ENCODE measurements at places on chromosomes 16 and 17. TPM values are rescaled to one million over a fixed set of nuclear protein-coding genes. Genes with fewer than 3 reads are reported as not detected.

Gene TNP2
- not detected for total RNA-seq

Gene G6PC1
- total RNA-seq: not detected

Gene CA7
- total RNA-seq: not detected

Gene ITGAD
- not detected for total RNA-seq

Gene EVPLL
- 1.4 TPM for total RNA-seq

Gene KRTAP3-2
- total RNA-seq: not detected

Gene PARD6A
- 9.5 TPM for total RNA-seq

Gene WFDC1
- 0.47 TPM for total RNA-seq

Gene KRTAP16-1
- not detected for total RNA-seq

Gene KRT40
- not detected for total RNA-seq

- H3K27ac ChIP-seq: peak overlapping the region; percentile 64
- no peak overlapping the region for H3K4me3 ChIP-seq
- no peak for DNase-seq
- H3K27me3 ChIP-seq: no peaks in the 10 kb centered on the region
- peaks cover 22% of the 10 kb centered on the region for H3K4me1 ChIP-seq
Measured at GRCh38 chr17:31918701-31919128, 17.2 kb upstream of the UTP6 start.

DNA sequence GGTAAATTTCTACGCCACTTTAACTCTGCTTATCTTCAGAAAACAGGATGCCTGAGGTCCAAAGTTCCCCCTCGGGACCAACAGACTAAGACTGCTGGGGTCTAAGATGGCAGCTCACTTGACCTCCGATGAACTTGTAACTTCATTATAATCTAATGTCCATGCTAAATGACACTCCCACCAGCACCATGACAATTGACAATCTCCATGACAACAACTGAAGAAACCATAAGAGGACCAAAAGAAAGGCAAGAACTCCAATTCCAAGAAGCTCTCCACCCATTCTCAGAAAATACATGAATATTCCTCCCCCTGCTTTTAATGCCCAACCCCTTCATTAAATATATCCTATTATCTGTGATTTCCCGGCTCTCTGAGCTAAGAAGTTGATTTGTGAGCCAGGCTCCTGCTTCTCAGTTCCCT, 7.5 kb downstream of the CCL4 start:
- no peaks in the 10 kb centered on the region for H3K4me1 ChIP-seq
- H3K36me3 ChIP-seq: no peaks in the 10 kb centered on the region
- no peak overlapping the region for H3K4me3 ChIP-seq
- H3K27me3 ChIP-seq: peaks cover 84% of the 10 kb centered on the region
- no peak for DNase-seq
- no peak overlapping the region for H3K27ac ChIP-seq

DNA sequence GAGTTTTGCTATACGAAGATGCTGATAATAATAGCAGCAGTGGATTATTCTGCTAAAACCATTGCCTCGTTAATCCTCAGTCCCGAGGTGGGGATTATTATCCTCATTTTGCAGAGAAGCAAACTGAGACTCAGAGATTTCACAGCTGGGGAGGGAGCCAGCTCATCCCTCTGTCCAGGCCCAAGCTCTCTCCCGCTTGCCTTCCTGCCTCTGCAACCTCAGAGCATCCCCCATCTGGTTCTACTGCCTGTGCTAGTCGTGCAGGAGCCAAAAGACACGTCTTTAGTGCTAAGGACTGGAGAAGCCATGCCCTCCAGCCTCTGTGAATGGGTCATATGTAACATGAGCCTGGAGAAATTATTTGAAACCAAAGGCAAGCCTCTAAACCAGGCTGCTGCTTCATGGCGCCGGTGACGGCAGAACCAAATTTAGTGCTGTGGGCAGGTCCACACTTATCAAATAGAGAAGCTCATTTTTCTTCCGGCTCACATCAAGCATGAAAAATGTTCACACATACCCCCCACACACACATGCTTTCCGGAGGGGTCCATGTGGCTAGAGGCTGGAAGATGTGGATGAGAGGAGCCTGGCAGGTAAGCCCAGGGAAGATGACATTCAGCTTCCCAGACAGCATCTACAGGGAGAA, 13.5 kb downstream of the MAPT start:
- no peak overlapping the region for H3K4me3 ChIP-seq
- DNase-seq: no peak
- H3K27ac ChIP-seq: no peak overlapping the region
- no peaks in the 10 kb centered on the region for H3K36me3 ChIP-seq
- peaks cover 80% of the 10 kb centered on the region for H3K27me3 ChIP-seq
- no peaks in the 10 kb centered on the region for H3K4me1 ChIP-seq

DNA sequence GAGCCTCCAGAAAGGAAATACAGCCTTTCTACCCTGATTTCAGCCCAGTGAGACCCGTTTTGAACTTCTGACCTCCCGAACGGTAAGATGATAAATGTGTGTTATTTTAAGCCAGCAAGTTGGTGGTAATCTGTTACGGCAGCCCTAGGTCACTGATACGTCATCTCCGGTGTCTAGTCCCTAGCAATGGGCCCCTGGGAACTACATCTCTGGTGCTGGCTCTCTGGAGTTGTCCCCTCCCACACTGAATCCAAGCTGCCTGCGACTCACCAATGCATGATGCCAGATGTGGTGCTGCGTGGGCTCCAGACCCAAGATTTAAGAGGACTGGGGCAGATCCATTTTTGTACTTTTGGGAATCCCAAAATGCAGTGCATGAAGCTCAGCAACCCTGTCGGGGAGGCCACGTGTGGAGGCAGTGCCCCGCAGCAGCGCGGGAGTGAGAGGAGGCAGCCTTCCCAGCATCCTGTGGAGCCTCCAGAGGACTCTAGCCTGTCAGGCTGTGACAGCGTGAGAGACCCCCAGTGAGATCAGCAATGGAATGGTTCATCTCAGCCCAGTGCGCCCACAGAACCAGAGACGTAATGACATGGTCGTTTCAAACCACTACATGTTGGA, 43.6 kb upstream of the USP7 start:
- no peak overlapping the region for H3K4me3 ChIP-seq
- H3K36me3 ChIP-seq: no peaks in the 10 kb centered on the region
- H3K27ac ChIP-seq: no peak overlapping the region
- peaks cover 11% of the 10 kb centered on the region for H3K27me3 ChIP-seq
- no peaks in the 10 kb centered on the region for H3K4me1 ChIP-seq

DNA sequence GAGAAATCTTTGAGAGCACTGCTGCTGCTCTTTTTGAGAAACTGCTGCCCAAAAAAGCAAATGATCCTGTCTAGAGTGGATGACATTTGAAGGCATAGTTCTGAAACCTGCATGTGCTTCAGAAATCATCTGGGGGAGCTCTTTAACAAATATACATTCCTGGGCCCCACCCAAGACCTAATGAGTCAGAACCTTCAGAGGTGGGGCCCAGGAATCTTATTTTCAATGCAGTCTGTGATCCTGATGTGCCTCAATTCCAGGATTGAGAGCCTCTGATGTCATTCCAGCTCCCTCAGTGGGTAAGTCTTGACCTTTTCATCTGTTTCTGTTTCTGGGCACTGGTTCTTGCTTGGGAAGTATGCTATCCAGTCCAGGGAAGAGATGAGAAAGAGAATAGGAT, 42.3 kb downstream of the HNF1B start:
- H3K27me3 ChIP-seq: no peaks in the 10 kb centered on the region
- H3K27ac ChIP-seq: peak overlapping the region; percentile 52
- peaks cover 95% of the 10 kb centered on the region for H3K4me1 ChIP-seq
- peaks cover 98% of the 10 kb centered on the region for H3K36me3 ChIP-seq

DNA sequence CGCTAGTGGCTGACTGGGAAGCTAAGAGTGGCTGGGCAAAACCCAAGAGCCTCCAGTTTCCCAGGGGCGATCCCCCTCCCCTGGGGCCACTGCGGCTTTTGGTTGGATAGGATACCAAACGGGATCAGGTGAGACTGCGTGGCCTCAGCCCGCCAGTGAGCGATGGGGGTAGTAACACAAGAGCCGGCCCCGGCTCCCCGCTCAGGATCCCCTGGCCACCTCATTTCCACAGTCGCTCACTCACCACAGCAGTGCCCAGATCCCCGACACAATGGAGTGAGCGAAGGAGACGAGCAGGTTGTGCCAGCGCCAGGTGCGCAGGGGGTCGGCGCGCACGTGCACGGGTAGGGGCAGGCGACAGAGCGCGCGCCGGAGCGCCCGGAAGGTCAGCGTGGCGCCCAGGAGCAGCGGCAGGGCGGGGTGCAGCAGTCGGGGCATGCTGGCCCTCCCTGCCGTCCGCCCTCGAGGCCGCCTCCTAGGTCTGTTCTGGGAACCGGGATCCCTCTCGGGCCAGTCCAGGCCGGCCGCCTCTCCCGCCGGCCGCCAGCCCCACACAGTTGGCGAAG, 290 bp downstream of the TLCD1 start:
- H3K4me1 ChIP-seq: peaks cover 37% of the 10 kb centered on the region
- H3K4me3 ChIP-seq: peak overlapping the region; percentile 89
- no peaks in the 10 kb centered on the region for H3K27me3 ChIP-seq
- peak overlapping the region; percentile 99 for H3K27ac ChIP-seq
- DNase-seq: peak; percentile 76

GRCh38 chr17:2487306-2487705, 24.4 kb downstream of the METTL16 start:
- no peaks in the 10 kb centered on the region for H3K27me3 ChIP-seq
- H3K36me3 ChIP-seq: no peaks in the 10 kb centered on the region
- peaks cover 22% of the 10 kb centered on the region for H3K4me1 ChIP-seq

DNA sequence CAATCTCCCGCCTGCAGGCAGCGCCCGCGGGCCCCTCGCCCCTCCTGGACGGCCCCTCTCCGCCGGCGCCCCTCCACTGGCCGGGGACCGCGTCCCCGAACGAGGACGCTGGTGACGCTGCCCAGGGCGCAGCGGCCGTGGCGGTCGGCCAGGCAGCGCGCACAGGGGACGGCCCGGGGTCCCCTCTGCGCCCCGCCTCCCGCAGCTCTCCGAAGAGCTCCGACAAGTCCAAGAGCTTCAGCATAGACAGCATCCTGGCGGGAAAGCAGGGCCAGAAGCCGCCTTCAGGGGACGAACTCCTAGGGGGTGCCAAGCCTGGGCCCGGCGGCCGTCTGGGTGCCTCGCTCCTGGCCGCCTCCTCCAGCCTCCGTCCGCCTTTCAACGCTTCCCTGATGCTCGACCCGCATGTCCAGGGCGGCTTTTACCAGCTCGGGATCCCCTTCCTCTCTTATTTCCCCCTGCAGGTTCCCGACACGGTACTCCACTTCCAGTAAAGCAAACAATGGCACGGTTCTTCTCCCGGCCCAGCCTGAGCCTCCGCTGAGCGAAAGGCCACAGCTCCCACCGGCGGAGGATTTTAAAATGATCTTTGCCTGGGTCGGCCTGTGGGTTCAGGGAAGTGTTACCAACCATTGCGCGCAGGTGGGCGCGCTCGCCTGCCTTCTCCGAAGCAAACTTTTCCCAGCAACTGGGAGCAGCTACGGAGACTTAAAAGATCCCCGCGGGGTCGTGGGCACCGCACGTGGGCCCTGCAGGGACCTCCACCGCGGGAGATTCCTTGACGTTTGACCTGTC, 1.1 kb downstream of the FOXL1 start:
- H3K36me3 ChIP-seq: peaks cover 61% of the 10 kb centered on the region
- peak overlapping the region; percentile 88 for H3K27ac ChIP-seq
- peak; percentile 47 for DNase-seq
- peaks cover 52% of the 10 kb centered on the region for H3K4me1 ChIP-seq
- peak overlapping the region; percentile 76 for H3K4me3 ChIP-seq
- no peaks in the 10 kb centered on the region for H3K27me3 ChIP-seq

GRCh38 chr17:60395508-60396065, 3.7 kb upstream of the USP32 start:
- peaks cover 3% of the 10 kb centered on the region for H3K4me1 ChIP-seq

- H3K4me1 ChIP-seq: peaks cover 3% of the 10 kb centered on the region
- no peaks in the 10 kb centered on the region for H3K27me3 ChIP-seq
- no peak overlapping the region for H3K4me3 ChIP-seq
- no peaks in the 10 kb centered on the region for H3K36me3 ChIP-seq
- DNase-seq: no peak
Measured at GRCh38 chr17:46732754-46733398, 85.6 kb downstream of the WNT3 start.

- no peaks in the 10 kb centered on the region for H3K27me3 ChIP-seq
- peak overlapping the region; percentile 89 for H3K4me3 ChIP-seq
- peak overlapping the region; percentile 93 for H3K27ac ChIP-seq
- peak; percentile 37 for DNase-seq
- peaks cover 32% of the 10 kb centered on the region for H3K36me3 ChIP-seq
Measured at GRCh38 chr16:53055541-53056391, 975 bp downstream of the CHD9 start.

- peak overlapping the region; percentile 36 for H3K4me3 ChIP-seq
- peak; percentile 85 for DNase-seq
- H3K4me1 ChIP-seq: peaks cover 60% of the 10 kb centered on the region
- H3K36me3 ChIP-seq: peaks cover 28% of the 10 kb centered on the region
- H3K27ac ChIP-seq: peak overlapping the region; percentile 67
- no peaks in the 10 kb centered on the region for H3K27me3 ChIP-seq
Measured at GRCh38 chr17:17737961-17738894, 57.0 kb downstream of the RAI1 start.

DNA sequence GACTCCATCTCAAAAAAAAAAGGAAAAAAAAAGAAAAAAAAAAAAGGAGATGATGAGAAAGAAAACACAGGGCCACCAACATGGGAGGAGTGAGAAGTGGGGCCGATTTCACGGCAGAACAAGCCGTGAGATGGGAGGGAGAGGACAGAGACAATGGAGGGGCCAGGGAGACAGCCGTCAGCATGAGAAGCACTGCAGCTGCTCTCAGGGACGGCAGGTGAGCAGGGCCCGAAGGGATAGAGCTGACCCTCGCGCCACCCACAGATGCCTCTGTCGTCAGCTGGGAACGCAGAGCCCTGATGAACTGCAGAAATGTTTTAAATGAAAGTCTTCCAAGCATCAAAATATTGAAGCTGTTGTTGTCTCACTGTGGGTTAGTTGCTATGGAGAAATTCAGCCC, 20.3 kb downstream of the PITPNM3 start:
- no peaks in the 10 kb centered on the region for H3K27me3 ChIP-seq
- no peak for DNase-seq
- no peak overlapping the region for H3K4me3 ChIP-seq
- H3K36me3 ChIP-seq: peaks cover 6% of the 10 kb centered on the region
- H3K4me1 ChIP-seq: no peaks in the 10 kb centered on the region
- no peak overlapping the region for H3K27ac ChIP-seq

DNA sequence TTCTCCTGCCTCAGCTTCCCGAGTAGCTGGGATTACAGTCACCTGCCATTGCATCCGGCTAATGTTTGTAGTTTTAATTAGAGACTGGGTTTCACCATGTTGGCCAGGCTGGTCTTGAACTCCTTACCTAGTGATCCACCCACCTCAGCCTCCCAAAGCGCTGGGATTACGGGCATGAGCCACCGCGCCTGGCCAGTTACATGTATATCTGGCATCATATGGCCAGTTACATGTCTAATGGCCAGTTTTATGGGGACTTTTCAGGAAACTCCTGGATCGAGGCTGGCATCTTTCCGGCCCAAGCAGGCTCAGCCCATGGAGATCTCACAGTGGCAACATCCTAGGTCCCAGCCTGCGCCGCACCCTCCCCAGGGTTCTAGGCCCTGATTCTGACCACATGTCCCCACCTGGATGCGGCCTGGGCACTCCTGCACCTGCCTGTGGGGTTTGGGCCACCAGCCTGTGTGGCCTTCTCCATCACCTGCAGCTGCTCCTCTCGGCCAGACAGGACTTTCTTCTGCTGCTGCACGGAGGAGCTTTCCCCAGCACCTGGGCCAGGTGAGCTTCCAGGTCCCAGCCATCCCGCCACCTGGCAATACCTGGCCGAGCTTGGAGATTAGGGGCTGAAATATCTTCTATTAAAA, 1.3 kb upstream of the CIAO3 start:
- peak overlapping the region; percentile 62 for H3K27ac ChIP-seq
- DNase-seq: no peak
- peaks cover 2% of the 10 kb centered on the region for H3K27me3 ChIP-seq
- H3K4me3 ChIP-seq: peak overlapping the region; percentile 79
- no peaks in the 10 kb centered on the region for H3K4me1 ChIP-seq

Measured in Calu3 (cell line).